ENCODE measurements at places on chromosomes 2 and 18.

DNA sequence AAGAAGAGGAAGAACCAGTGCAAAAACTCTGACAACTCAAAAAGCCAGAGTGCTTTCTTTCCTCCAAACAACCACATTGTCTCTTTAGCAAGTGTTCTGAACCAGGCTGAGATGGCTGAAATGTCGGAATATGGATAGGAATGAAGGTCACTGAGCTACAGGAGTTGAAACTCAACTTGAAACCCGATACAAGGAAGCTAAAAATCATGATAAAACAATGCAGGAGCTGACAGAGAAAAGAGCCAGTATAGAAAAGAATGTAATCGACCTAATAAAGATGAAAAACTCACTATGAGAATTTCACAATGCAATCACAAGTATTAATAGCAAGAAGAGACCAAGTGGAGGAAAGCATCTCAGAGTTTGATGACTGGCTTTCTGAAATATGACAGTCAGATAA is 15.0 kb upstream of the EIF2AK3 start:
- no peak overlapping the region for H3K4me3 ChIP-seq
- DNase-seq = no peak
- H3K36me3 ChIP-seq = peaks cover 18% of the 10 kb centered on the region
- H3K27ac ChIP-seq = no peak overlapping the region
- peaks cover 7% of the 10 kb centered on the region for H3K4me1 ChIP-seq

DNA sequence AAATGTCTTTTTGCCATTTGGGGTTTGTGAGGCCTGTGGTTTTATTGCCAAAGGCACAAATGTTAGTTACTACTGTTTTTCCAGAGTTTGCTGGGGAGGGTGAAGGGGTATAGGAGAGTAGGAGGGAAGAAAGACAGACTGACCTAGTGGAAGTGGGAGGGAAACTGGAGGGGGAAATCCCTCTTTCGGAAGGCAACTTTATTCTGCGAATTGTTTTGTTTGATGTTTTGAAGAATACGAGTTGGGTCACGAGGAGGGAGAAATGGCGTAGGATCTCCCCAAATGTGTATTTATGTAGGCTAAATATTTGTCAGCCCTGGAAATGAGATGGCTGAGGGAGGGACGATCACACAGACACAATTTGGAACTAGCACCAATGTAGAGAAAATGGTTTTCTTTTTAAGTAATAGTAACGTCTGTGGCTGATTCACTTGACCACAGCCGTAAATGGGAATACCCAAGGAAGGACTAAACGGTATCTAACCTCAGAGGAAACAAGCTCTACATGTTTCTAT is 172.3 kb downstream of the ICOS start:
- no peaks in the 10 kb centered on the region for H3K27me3 ChIP-seq
- peak overlapping the region; percentile 10 for H3K27ac ChIP-seq
- no peaks in the 10 kb centered on the region for H3K36me3 ChIP-seq
- no peak for DNase-seq
- peaks cover 34% of the 10 kb centered on the region for H3K4me1 ChIP-seq

- H3K4me3 ChIP-seq = no peak overlapping the region
- no peaks in the 10 kb centered on the region for H3K27me3 ChIP-seq
- DNase-seq = no peak
These were observed 108.4 kb downstream of the ALMS1 start for GRCh38 chr2:73494031-73494430.

DNA sequence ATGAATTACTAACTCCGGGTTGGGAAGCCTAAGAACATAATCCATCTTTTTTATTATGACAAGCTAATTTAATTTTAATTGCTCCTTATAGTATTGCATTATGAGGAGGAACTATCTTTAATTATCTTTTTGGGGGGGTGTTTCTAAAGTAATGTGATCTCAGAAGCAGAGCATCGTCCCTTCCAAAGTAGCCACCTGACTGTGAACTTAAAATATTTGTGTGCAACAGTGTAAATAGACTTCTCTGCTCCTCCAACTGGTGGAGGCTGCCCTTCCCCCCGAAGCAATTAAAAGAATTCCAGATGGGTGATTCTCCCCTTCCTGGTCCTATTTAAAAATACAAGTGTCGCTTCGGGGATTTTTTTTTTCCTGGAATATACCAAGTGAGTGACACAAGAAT is 55.7 kb downstream of the TCF7L1 start:
- DNase-seq = no peak
- H3K36me3 ChIP-seq = no peaks in the 10 kb centered on the region
- H3K4me1 ChIP-seq = peaks cover 3% of the 10 kb centered on the region
- peak overlapping the region; percentile 63 for H3K27ac ChIP-seq
- H3K4me3 ChIP-seq = no peak overlapping the region

DNA sequence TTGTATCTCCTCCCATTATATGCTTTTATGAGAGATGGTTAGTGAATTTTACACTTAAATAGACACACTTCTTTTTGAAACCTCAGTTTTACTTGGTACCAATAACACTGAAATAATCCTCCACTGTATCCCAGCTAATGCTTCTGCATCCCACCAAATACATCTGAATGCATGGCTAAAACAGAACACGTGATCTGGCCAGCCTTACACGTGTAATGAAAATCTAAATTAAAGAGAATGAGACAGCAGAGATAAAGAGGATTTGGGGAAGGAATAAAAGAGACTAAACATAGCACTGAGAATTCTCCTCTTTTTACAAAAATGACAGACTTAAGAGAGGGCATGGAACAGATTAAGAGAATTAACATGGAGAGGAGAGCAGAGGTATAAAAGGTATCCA is 612.2 kb downstream of the NRXN1 start:
- H3K4me1 ChIP-seq = no peaks in the 10 kb centered on the region
- H3K4me3 ChIP-seq = no peak overlapping the region
- no peaks in the 10 kb centered on the region for H3K36me3 ChIP-seq

GRCh38 chr2:152421521-152422370 is 86.8 kb downstream of the FMNL2 start:
- no peak overlapping the region for H3K4me3 ChIP-seq
- peaks cover 2% of the 10 kb centered on the region for H3K4me1 ChIP-seq
- no peak for DNase-seq
- H3K27me3 ChIP-seq = peaks cover 3% of the 10 kb centered on the region
- H3K36me3 ChIP-seq = no peaks in the 10 kb centered on the region
- no peak overlapping the region for H3K27ac ChIP-seq

DNA sequence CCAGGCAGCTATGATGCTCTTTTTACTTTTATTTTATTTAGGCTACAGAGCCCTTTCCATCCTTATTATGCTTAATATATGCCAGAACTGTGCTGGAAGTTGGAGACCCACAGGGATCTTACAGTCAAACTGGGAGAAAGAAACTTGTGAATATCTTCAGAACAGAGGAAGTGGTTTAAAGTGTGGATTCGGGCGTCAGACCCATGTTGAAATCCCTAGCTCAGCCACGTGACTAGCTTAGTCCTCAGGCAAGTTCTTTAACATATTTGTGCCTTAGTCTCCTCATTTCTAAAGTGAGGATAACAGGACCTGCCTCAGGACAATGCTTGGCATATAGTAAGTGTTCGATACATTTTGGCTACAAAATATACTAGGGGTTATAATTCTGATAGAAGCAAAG is 59.1 kb downstream of the MAP3K20 start:
- DNase-seq = no peak
- no peak overlapping the region for H3K4me3 ChIP-seq
- H3K4me1 ChIP-seq = peaks cover 24% of the 10 kb centered on the region
- no peaks in the 10 kb centered on the region for H3K36me3 ChIP-seq
- no peak overlapping the region for H3K27ac ChIP-seq

DNA sequence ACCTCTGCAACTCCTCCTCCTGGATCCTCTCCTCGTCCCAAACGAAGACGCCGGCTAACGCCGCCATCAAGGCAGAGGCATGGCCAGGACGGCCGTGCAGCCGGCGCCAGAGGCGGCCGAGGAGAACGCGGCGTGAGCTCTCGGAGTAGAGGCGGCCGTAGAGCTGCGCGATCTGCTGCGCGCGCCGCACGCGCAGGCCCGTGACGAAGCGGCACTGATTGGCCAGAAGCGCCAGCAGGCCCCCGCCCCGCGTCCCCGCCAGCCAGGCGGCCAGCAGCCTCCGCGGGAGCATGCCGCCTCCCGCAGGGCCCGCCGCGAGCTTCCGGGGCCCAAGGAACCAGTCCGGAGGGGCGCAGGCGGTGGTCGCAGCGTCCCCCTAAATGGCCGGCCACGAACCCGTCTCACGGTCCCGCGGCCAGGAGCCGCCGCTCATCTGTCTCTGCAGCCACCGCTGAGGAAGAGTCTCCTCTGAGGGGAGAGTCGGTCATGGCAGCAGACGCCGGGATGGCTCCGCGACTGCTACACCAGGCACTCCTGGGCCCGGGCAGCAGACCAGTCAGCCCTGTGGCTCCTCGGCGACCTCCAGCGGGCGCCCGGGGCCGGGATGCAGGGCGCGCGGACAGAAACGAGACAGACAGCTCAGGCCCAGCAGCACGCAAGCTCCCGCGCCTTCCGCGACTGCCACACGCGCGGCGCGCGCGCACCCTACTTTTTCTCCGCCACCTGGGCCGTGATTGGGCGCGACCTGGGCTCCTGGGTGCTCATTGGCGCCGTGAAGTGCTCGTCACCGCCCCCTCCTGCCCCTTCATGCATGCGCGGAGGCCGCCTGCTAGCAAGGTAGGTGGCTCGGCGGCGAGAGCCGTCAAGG is at the start of gene STARD7:
Gene STARD7, minus strand, starts transcription at position 685 of the 868 bp plus-strand sequence. Its CDS starts 393 bp downstream, at position 292.
- H3K4me1 ChIP-seq = peaks cover 59% of the 10 kb centered on the region
- peak; percentile 96 for DNase-seq
- H3K36me3 ChIP-seq = no peaks in the 10 kb centered on the region

- no peaks in the 10 kb centered on the region for H3K27me3 ChIP-seq
- no peaks in the 10 kb centered on the region for H3K36me3 ChIP-seq
- H3K4me3 ChIP-seq = no peak overlapping the region
- peak overlapping the region; percentile 93 for H3K27ac ChIP-seq
- no peaks in the 10 kb centered on the region for H3K4me1 ChIP-seq
These were observed 16.5 kb upstream of the MEIS1 start for GRCh38 chr2:66418381-66418780.

DNA sequence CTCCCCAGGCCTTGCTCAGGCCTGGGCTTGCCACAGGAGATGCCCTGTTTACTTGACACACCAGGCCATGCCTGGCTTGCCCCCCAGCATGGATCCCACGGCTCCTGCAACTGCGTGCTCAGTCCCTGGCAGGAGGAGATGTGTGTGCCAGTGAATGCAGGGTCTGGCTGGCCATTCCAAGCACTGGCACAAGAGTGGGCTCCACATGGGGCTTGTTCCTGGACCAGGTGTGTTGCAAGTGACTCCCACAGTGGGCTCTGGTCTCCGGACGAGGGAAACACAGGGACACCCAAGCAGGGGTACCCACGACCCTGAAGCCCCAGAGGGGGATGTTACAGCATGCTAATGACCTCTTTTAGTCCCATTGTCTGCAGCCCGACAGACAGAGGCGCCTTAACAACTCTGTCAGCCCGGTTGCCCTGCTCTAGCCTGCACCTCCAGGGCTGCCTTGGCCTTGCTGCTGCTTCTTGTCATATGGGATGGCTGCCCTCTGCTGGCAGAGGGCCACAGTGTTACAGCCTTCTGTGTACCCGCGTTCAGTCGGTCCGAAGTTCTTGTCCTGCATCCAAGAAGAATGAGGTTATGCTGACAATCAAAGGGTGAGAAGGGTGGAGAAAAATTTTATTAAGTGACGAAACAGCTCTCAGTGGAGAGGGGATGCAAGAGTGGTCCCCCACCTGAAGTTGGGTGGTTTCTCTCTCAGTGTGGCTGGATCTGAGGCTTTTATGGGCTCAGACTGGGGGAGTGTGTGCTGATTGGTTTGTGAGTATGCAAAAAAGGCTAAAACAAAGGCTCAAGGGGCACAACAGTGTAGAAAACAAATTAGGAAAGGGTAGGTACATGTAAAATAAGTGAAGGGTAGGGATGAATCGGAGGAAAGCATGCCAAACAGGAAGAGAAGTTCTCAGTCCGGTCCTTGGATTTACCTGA is 180.4 kb downstream of the MBD5 start:
- H3K4me3 ChIP-seq = no peak overlapping the region
- peaks cover 9% of the 10 kb centered on the region for H3K36me3 ChIP-seq
- no peaks in the 10 kb centered on the region for H3K27me3 ChIP-seq

DNA sequence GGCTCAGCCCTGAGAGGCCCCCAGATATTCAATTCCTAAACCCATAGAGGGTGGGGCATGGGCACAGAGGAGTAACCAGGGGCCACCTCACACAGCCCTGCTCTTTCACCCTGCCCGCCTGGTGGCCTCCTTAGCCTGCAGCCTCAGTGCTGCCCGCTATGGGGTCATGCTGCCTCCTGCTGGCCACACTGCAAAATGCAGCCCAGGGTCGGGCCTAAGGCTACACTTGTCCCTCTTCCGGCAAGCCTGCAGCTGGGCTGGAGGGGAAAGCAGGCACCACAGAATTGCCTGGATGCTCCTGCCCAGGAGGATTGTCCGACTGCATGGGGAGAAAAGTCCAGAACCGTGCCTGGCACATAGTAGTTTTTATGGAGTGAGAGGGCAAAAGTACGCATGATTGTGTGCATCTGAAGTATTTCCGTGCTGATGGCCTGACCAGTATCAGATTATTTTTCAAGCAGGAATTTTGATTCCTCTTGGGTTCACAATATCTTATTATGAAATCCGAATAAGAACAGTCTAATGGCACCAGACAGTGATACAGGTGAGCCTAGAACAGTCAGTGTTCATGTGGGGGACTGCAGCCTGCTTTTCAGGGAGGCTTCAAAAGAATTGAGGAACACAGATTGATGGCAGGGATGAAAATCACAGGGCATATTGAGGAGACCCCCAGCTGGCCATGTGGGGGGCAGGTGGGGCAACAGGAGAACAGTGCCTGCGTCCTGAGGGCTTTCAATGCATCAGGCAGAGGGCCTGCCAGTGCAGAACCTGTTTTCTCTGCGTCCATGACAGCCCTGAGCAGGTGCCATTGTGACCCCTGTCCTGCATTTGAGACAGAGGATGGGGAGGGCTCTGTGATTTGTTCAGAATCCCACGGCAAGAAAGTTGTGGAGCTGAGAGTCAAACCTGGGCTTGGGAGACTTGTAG is 51.2 kb upstream of the ALPP start:
- no peaks in the 10 kb centered on the region for H3K27me3 ChIP-seq
- no peaks in the 10 kb centered on the region for H3K36me3 ChIP-seq
- peak overlapping the region; percentile 22 for H3K27ac ChIP-seq
- H3K4me1 ChIP-seq = peaks cover 27% of the 10 kb centered on the region

GRCh38 chr2:232659359-232659758 is 26.0 kb downstream of the EFHD1 start:
- H3K4me1 ChIP-seq = no peaks in the 10 kb centered on the region
- no peak overlapping the region for H3K4me3 ChIP-seq
- no peak for DNase-seq
- no peak overlapping the region for H3K27ac ChIP-seq

GRCh38 chr2:150459281-150459680 is 28.2 kb downstream of the RND3 start:
- no peak for DNase-seq
- H3K4me1 ChIP-seq = no peaks in the 10 kb centered on the region
- no peak overlapping the region for H3K27ac ChIP-seq
- no peak overlapping the region for H3K4me3 ChIP-seq

- H3K27me3 ChIP-seq = peaks cover 28% of the 10 kb centered on the region
- no peaks in the 10 kb centered on the region for H3K36me3 ChIP-seq
- no peak overlapping the region for H3K4me3 ChIP-seq
- no peak overlapping the region for H3K27ac ChIP-seq
These were observed 146.1 kb downstream of the MTX2 start for GRCh38 chr2:176415174-176415895.

DNA sequence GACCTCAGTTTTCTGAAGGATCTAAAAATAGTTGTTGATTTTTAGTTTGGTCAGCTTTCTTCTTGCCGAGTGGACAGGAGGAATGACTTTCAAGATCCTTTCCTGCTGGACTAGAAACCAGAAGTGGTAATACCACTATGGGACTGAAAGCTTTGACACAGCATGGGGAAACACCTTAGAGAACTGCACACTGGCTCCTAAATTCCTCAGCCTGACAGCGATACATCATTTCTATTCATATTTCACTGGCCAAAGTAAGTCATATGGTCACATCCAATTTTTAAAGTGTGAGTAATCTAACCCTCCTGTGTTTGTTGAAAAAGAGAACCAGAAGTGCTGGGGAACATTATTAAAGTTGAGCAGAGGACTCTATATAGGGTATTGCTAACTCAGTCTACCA is 244.7 kb upstream of the MMADHC start:
- no peaks in the 10 kb centered on the region for H3K27me3 ChIP-seq
- H3K27ac ChIP-seq = no peak overlapping the region
- H3K4me3 ChIP-seq = no peak overlapping the region
- no peak for DNase-seq
